ENCODE measurements at places on chromosomes 11 and 22.

GRCh38 chr11:122246874-122247273 lies 130.9 kb upstream of the BLID start:
- no peak for DNase-seq

DNA sequence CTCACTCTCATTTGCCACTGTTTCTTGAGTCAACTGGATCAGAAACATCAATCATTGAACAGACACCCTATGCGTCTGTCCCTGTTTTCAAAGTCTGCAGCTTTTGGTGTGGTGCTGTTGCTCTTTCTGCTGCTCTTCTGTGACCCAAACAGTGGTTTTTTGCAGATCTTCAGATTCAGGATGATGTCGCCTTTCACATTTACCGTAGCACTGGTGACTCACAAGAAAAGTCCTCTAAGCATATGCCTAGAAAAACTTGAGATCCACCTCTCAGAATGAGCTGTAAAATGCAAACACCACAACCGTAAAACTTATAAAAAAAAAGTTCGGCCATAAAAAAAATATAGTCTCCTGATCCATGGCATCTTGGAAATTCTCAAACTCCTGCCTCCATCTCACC lies 400.4 kb downstream of the NTM start:
- DNase-seq = no peak

GRCh38 chr22:36198536-36198935 lies 3.1 kb downstream of the APOL4 start:
- no peak for DNase-seq

GRCh38 chr22:48974443-48975315 lies 853.0 kb downstream of the BRD1 start:
- DNase-seq = no peak

DNA sequence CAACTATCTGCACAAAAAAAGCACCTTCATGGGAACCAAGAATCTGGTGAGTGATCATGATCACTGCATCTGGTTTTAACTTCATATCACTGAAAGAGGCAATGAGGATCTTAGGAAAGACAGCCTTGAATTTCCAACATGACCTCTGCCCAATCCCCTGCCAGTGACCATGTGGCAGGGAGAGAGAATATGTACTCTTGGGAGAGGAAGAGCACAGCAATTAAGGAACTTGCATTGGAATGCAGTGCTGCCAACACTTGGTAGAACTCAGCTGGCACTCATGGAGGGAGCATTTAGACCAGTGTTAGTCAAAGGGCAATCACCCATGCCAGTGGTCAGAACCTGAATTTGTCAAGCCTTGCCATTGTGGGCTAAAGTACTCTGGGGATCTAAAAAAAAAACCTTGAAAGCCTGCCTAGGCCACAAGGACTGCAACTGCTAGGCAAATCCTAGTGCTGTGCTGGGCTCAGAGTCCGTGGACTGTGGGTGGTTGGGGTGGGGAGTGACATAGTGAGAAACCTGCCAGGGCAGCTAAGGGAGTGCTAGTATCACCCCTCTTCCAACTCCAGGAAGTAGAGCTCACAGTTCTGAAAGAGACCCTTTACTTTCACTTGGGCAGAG lies 23.1 kb downstream of the JRKL start:
- DNase-seq = no peak

DNA sequence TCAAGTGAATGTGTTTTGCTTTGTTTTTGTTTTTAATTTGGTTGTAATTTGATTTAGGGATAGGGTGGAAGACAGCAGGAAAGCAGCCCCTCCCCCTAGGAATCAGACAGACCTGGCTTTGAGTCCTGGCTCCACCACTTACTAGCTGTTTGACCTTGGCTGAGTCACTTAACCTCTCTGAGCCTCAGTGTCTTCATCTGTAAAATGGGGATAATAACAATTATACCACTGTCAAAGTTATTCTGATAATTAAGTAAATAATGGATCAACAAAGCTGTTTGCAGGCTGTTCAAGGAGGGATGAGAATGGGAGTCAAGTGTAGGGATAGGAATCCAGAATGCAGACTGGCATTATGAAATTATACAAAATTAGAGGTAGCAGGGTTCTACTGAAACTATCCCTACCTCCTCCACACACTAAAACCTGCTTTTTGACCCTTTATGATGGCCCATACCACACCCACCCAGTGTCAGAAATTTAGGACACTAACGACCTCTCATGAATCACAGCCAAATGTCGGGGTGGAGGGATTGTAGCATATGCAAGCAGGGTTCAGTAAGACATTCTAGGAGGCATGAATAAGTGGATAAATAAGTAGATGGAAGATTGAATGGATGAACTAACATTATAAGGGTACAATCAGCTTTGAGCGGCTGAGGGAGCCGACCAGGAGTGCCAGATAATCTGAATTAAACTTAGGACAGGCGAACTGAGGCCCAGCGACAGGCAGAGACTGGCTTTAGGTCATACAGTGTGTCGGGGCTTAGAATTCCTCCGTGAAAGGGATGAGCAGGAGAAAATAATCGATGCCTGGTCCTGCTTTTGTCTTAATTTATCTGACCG lies 974 bp downstream of the ANAPC15 start:
- DNase-seq = no peak

DNA sequence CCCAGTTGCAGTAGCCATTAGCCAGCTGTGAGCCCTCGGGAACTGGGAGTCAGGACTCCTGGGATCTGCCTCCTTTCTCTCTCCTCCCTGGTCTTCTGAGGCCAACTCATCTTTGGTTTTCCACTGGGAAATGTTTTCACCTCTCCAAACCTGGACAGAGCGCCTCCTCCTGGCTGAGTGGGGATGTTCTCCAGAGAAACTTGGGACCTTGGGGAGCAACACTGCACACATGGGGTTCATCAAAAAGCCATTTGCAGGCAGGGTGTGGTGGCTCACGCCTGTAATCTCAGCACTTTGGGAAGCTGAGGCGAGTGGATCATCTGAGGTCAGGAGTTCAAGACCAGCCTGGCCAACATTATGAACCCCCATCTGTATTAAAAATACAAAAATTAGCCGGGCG lies 145.4 kb downstream of the NECTIN1 start:
- no peak for DNase-seq

DNA sequence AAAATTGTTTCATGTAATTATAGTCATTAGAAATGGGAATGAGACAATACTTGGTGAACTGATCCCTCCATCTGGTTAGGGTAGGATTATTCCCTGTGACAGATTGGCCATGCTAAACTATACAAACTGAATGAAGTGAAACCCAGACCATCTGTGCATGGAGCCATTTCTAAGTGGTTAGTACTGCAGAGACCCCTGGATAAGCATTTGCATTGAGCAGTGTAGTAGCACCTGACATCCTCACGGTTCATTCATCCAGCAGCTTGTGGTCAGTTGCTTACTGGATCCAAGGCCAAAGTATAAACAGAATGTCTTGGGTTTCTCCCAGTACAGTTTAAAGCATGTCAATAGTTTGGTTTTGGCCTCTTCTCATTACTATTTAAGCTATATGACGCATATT lies 93.8 kb upstream of the ARHGAP42 start:
- no peak for DNase-seq

GRCh38 chr11:67576735-67577475 lies 6.7 kb upstream of the GSTP1 start:
- no peak for DNase-seq

GRCh38 chr22:47597041-47597440 lies 834.6 kb downstream of the TBC1D22A start:
- no peak for DNase-seq

GRCh38 chr11:133164986-133165385 lies 367.3 kb downstream of the OPCML start:
- no peak for DNase-seq

GRCh38 chr11:61742391-61742790 lies 10.0 kb upstream of the MYRF start:
- DNase-seq = no peak

GRCh38 chr11:115605871-115606497 lies 101.8 kb upstream of the CADM1 start:
- no peak for DNase-seq

- DNase-seq = no peak
These were observed 67.1 kb downstream of the GGTLC2 start for GRCh38 chr22:22711532-22711913.

DNA sequence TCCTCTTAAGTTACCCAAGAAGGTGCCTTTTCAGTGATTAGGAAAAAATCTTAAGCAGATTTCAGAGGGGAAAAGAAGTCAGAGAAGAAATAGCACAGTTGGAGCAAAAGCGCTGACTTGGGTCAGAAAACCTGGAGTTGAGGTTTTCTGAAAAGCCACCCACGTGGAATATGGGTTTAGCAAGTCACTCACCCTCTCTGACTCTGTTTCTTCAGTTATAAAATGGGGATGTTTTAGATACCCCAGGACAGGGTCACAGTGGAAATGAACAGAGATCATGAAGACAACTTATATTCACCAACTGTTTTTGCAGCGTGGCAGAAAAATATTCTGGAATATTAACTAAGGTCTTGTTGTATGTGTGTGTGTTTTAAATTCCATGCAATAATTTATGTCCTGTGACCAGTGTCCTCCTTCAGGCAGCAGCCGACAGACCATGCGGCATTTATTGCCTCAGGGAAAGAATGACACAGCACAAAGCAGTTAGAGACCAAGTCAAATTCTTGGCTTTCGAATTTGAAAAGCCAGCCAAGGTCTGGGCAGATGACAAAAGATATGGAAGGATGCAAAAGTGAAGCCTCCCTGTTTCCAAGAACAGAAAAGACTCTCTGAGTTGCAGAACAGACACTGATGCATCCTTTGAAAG lies 119.9 kb downstream of the MIAT start:
- DNase-seq = no peak

DNA sequence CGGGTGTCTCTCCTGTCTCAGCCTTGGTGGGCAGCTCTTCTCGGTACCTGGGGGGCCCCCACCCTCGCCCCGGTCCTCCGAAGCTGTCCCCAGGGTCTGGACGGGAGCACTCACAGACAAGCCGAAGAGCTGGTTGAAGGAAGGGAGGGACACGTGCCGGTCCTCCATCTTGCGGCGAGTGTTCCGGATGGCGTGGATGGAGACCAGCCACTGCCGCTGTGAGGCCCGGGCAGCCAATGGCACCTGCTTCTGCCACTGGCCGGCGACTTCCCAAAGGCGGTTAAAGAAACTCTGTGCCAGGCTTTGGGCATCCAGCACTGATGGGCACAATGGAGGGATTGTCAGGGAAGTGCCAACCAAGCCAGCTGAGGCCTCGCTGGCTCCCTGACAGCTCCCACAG lies 18.7 kb downstream of the PPM1F start:
- DNase-seq = no peak

DNA sequence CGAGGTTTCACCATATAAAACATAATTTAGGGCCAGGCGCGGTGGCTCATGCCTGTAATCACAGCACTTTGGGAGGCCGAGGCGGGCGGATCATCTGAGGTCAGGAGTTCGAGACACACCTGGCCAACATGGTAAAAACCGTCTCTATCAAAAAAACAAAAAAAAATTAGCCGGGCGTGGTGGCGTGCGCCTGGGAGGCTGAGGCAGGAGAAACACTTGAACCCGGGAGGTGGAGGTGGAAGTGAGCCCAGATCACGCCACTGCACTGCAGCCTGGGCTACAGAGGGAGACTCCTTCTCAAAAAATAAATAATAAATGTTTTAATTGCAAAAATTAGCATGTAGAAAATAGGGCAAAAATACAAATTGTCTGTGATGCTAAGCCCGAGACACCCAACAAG lies 993 bp upstream of the SFI1 start:
- DNase-seq = no peak

DNA sequence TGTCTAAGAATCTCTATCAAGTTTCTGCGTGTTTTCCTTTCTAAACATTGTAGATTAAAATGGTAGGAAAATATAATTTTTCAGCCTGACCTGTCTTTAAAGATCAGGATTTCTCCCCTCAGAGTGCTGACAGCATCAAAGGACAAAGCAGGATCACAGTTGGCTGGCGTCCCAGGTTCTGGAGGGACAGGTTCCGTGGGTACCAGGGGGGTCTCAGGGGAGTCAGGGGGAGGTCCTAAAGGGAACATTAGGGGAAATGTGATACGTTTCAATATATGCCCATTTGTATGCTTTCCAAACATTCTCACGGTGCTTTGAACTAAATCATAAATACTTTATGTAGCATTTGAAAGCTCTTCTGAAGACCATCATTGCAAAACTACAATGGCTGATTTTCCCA lies 3.4 kb downstream of the MMP3 start:
- DNase-seq = no peak

DNA sequence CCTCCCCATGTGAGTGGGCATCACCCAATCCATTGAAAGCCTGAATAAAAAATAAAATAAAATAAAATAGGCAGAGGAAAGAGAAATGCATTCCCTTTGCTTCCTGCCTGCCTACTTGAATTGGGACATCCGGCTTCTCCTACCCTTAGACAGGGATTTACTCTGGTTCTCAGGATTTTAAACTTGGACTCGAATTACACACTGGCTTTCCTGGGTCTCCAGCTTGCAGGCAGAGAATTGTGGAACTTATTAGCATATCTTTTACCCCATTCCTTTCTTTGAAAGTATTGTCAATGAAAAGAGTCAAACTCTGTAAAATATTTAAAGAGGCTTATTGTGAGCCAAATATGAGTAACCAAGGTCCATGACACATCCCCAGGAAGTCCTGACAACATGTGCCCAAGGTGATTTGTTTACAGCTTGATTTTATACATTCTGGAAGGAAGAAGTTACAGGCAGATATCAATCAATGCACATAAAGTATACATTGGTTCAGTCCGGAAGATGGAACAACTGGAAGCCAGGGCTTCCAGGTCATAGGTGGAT lies 78.4 kb upstream of the CCDC90B start:
- DNase-seq = no peak
